Adrenal gland (tissue), 19 donors: ENCODE measurements at places on chromosomes 4 and X. TPM values are rescaled to one million over a fixed set of nuclear protein-coding genes. Genes with fewer than 3 reads are reported as not detected.

- DNase-seq: no peak
Measured at GRCh38 chr4:13092702-13093101, 391.4 kb downstream of the RAB28 start.

- no peak for DNase-seq
Measured at GRCh38 chr4:183620421-183620820, 38.6 kb downstream of the RWDD4 start.

- DNase-seq: no peak
Measured at GRCh38 chr4:113212613-113213012, 163.2 kb downstream of the ANK2 start.

DNA sequence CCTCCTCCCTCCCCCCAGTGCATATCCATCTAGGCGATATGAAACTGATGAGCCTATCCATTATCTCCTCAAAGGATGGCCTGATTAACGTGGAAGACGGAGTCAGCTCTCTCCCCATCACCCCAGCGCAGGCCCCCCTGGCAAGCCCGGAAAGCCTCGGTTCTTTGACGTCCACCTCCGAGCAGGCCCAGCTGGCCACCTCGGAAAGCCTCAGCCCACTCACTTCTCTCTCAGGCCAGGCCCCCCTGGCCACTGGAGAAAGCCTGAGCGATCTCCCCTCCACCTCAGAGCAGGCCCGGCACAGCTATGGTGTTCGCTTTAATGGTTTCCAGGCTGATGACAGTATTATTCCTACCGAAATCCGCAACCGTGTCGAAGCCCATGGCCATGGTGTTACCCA, 14.8 kb downstream of the GABRQ start:
- no peak for DNase-seq

GRCh38 chrX:574251-574650, 56.3 kb upstream of the SHOX start:
- DNase-seq: no peak

GRCh38 chr4:13126976-13127910, 356.9 kb downstream of the RAB28 start:
- no peak for DNase-seq

DNA sequence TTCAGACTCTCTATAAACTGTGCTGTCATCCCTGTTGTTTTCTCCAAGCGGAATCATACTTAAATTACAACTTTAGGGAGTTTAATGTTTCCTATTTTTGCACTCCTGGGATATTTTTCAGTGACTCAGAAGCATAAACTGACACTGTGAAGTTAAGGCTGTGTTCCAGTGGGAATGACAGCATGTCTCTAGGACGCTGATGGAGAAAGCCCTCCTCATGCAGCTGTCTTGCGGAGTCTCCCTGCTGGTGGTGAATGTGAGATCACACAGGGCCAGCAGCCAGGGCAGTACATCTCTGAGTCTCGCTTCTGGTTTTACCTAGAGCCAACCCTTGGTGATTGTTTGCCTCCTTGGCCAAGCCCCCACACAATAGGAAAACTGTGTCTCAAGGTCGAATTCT, 53.3 kb downstream of the NFKB1 start:
- DNase-seq: no peak

- no peak for DNase-seq
Measured at GRCh38 chr4:3709061-3709845, 56.9 kb upstream of the ADRA2C start.

GRCh38 chr4:162115333-162115732, 48.5 kb downstream of the FSTL5 start:
- DNase-seq: no peak

GRCh38 chrX:650811-651210, 20.2 kb downstream of the SHOX start:
- no peak for DNase-seq

DNA sequence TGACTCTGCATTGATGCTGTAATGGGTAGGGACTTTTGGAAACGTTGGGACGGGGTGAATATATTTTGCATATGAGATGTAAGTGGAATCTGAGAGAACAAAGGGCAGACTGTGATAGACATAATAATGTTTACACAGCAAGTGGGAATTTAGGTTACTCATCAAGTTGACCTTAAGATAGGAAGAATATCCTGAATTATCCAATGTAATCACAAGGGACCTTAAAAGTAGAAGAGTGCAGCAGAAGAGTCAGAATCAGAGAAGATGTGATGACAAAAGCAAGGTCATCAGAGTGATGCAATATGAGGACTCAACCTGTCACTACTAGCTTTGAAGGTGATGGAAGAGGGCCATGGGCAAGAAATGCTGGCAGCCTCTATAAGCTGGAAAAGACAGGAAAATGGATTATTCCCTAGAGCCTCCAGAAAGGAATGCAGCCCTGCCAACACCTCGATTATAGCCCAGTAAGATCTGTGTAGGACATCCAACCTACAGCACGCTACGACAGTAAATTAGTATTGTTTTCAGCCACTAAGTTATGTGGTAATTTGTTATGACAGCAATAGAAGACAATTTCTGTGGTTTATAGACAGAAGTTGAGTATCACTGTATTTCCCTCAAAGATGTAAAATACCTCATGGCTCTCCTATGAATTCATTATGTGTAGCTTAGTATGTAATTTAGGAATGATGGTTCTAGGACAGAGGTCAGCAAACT, 26.4 kb downstream of the MORC4 start:
- DNase-seq: no peak

DNA sequence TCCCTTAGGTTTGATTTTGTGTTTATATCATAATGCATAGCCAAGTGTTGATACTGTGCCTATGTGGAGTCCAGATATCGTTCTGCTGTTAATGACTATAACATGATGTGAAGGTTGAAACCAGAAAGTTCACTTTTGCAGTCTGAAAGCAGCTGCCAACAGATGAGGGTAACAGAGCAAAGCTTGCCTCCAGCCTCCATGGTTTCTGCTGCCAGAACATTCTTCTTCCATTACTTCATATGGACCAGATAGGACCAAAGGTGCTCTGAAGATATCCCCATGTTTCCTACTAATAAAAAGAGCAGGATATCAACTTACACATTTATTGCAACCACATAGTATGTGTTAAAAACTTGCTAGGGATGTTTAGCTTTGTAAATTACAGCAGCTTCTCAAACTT, 394.1 kb downstream of the SPRY1 start:
- DNase-seq: no peak

DNA sequence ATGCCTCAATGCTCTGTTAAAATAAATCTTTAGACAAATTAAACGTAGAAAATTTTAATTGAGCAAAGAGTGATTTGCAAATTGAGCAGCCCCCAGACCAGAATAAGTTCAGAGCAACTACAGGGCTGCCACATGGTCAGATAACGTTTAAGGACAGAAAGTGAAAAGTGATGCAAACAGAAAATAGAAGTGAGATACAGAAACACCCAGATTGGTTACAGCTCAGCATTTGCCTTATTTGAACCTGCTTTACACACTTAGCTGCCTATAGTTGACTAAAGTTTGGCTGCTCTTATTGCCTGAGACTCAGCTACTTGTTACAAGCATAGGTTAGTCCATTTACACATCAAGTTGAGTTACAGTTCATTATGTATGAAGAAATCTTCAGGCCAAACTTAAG, 1800.8 kb upstream of the PCDH10 start:
- no peak for DNase-seq

- DNase-seq: no peak
Measured at GRCh38 chr4:172758586-172759340, 409.8 kb upstream of the GALNT7 start.

GRCh38 chr4:55673424-55673823, 37.3 kb upstream of the NMU start:
- no peak for DNase-seq

DNA sequence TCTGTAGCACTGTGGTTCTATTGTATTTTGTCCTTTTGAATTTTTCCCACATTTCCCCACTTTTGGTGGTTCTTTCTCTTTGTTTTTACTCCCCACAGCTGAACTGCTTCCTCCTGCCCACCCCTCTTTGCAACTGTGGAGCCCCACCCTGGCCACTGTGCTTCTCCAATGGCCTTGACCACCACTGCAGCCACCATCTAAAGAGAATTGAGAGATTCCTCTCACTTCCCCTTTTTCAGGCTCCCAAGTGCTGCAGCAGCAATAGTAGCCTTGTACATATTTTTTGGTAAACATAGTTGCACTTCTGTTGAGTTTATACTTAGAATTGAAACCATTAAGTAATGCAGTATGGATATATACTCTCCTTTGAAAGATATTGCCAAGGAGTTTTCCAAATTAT, 51.3 kb upstream of the FRMPD3 start:
- no peak for DNase-seq

GRCh38 chr4:37970702-37971101, 10.5 kb downstream of the PTTG2 start:
- peak; percentile 69 for DNase-seq

GRCh38 chr4:114659386-114660008, 60.9 kb downstream of the UGT8 start:
- DNase-seq: peak; percentile 44

DNA sequence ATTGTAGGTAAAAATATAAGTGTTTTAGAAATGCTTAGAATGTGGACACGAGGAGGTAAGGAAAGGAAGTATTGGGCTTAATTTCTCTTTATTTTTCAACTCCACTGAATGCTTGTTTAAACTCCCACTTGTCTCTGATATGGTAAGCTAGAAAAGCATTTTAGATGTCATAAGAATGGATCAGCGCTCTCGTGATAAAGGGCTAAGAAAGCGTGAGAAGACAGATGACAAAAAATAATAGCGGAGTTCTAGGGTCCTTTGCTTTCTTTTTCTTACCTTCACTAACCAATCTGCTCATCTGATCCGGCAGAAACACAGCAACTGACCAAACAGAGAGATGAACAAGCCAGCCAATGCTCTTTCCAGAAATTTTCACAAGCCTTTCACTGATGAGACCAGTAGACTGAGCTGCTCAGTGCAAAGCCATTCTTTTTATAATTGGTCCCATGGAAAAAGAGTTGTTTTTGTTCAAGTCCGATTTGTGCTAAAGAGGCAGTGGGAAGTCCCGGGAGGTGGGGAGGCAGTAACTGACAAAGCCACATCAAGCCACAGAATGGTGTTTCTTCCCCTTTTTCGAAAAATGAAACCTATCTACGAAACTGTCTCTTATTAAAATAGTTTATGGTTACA, at the start of gene TASL:
Gene TASL, minus strand, starts transcription at position 405 of the 630 bp plus-strand sequence. CDS start 17,411 bp downstream, outside the sequence.
- no peak for DNase-seq

DNA sequence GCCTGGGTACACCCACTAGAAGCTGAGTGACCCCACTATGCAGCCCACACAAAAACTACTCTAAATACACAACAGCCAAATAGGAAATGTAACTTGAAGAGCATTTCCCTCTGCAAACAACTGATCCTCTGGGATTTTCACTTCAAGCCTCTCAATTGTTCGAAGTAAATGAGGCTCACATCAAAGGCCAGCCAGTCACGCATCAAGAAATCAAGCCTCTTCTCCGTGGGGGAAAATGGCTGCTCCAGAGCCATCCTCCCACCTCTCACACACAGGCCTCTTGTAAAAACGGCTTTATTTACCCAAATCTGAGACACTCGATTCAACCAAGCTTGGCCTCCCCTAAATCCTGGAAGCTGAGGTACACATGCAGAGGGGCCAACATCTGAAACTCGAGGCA, 14.3 kb downstream of the PCDH19 start:
- no peak for DNase-seq

DNA sequence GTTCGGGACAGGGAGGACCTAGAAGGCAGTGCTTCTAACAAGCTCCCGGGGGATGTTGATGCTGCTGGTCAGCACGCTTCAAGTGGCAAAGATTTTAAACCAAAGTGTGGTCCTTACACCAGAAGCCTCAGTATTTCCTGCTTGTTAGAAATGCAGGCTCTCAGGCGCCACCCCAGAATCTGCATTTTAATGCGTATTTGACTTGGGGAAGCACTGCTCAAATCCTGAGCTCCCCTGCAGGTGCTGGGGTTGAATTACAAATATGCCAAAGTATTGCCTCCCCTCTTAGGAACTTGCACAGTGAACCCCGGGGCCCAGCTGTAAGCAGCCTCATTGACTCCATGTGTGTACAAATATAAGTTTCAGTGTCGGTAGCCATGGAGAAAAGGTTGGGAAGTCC, 70.8 kb upstream of the RAI2 start:
- no peak for DNase-seq

DNA sequence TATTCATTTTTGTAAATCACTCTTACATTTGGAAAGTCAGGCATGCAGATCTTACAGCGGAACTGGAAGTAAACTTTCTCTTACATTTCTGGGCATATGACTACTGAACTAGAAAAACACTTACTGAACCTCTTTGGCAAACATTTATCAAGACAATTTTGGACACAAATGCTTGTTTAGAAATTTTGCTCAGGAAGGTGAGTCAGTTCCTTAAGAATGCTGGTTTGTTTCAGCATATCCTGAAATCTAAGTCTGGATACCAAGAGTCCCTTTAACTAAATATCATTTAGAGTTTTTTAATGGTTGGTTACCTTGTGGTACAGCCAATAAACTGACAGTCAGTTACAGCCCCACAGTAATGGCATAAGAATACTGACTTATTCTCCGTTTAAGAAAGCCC, 15.0 kb downstream of the SHISA3 start:
- DNase-seq: no peak

GRCh38 chr4:105197777-105198176, 51.1 kb downstream of the TET2 start:
- DNase-seq: no peak

GRCh38 chrX:116285501-116285900, 115.0 kb downstream of the AGTR2 start:
- DNase-seq: no peak

GRCh38 chr4:102477657-102478056, 23.5 kb upstream of the NFKB1 start:
- DNase-seq: no peak

- no peak for DNase-seq
Measured at GRCh38 chr4:122661176-122662160, 40.6 kb upstream of the IL21 start.

GRCh38 chrX:1424147-1424851, 28.4 kb downstream of the ASMTL start:
- peak; percentile 1 for DNase-seq

DNA sequence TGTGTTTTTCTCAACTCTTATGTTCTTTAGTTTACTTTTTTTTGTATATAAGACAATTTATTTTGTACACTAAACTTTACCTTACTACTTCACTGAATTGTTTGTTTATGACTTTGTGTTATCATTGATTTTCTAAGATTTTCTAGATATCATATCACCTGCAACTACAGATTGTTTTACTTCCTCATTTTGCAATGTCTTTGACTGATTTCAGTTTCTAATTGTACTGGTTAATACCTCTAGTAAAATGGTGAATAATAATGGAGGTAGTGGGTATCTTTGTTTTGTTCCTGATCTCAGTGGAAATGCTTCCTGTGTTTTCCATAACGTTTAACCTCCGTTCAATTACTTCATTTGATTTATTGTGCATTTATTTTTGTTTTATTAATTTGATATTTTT, 490.2 kb downstream of the TLL1 start:
- no peak for DNase-seq

SLC9B1 gene
- total RNA-seq: 3.3 TPM

PAGE5 gene
- total RNA-seq: not detected

KLHL13 gene
- 7.8 TPM for total RNA-seq

BRS3 gene
- total RNA-seq: not detected

DCAF4L1 gene
- total RNA-seq: not detected

PRPS1 gene
- 9.9 TPM for total RNA-seq

EMCN gene
- total RNA-seq: 48.9 TPM

GRK4 gene
- 9.5 TPM for total RNA-seq

AADAT gene
- 1.8 TPM for total RNA-seq

CT45A3 gene
- not detected for total RNA-seq

HERC5 gene
- 3.3 TPM for total RNA-seq

CXorf49 gene
- not detected for total RNA-seq

CABS1 gene
- total RNA-seq: not detected
